PC-3 (cell line): ENCODE measurements at places on chromosomes 2 and 18.

- no peak overlapping the region for H3K4me3 ChIP-seq
- DNase-seq, result no peak
- no peaks in the 10 kb centered on the region for H3K27me3 ChIP-seq
- no peak overlapping the region for H3K27ac ChIP-seq
- no peaks in the 10 kb centered on the region for H3K4me1 ChIP-seq
Measured at GRCh38 chr2:230043461-230043860, 25.3 kb downstream of the SLC16A14 start.

- no peaks in the 10 kb centered on the region for H3K36me3 ChIP-seq
- no peaks in the 10 kb centered on the region for H3K27me3 ChIP-seq
- DNase-seq, result no peak
- no peak overlapping the region for H3K27ac ChIP-seq
- no peak overlapping the region for H3K4me3 ChIP-seq
Measured at GRCh38 chr2:188132385-188132784, 159.3 kb upstream of the GULP1 start.

- H3K4me3 ChIP-seq, result no peak overlapping the region
- H3K27me3 ChIP-seq, result no peaks in the 10 kb centered on the region
- H3K4me1 ChIP-seq, result no peaks in the 10 kb centered on the region
- no peak for DNase-seq
- no peak overlapping the region for H3K27ac ChIP-seq
Measured at GRCh38 chr18:30501594-30501993, 540.9 kb downstream of the DSC3 start.

DNA sequence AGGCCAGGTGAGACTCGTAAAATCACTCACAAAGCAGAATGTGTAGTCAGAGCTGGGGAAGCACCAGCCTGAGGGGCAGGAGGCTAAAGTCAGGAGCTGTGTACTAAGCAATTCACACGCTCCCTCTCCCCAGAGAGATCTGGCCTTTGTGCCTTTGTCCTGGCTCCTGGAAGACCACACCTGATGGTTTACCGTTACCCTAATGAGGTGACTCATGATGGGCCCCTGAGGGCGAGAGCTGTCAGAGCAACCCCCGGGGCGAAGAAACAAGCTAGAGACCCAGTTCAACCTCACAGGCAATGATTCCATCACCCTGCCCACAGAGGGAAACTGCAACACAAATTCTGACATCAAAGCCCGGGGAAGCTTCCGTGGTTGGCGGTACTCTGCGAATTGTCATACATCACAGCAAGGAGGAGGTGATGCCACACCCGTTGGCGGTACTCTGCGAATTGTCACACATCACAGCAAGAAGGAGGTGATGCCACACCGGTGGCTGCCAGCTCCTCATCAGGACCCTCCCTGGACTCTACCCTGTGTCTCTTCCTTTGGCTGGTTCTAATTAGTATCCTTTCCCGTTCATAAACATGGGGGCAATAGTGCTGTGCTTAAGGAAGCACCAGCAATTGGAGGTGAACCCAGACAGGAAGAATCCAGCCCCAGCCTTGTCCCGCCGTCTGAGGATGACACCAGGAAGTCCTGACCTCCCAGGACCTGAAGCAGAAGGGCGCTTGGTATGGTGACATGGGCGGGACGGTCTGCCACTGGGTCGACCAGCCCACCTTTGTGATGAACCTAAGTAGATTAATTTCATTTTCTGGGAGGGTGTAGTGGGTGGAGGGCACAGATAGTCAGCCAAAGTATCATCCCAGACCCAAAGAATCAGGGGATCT is 30.5 kb downstream of the B3GNT7 start:
- peaks cover 6% of the 10 kb centered on the region; the same call in 1 of the 2 replicates for H3K4me1 ChIP-seq
- no peaks in the 10 kb centered on the region for H3K27me3 ChIP-seq
- H3K4me3 ChIP-seq, result no peak overlapping the region
- peak; percentile 34 for DNase-seq

DNA sequence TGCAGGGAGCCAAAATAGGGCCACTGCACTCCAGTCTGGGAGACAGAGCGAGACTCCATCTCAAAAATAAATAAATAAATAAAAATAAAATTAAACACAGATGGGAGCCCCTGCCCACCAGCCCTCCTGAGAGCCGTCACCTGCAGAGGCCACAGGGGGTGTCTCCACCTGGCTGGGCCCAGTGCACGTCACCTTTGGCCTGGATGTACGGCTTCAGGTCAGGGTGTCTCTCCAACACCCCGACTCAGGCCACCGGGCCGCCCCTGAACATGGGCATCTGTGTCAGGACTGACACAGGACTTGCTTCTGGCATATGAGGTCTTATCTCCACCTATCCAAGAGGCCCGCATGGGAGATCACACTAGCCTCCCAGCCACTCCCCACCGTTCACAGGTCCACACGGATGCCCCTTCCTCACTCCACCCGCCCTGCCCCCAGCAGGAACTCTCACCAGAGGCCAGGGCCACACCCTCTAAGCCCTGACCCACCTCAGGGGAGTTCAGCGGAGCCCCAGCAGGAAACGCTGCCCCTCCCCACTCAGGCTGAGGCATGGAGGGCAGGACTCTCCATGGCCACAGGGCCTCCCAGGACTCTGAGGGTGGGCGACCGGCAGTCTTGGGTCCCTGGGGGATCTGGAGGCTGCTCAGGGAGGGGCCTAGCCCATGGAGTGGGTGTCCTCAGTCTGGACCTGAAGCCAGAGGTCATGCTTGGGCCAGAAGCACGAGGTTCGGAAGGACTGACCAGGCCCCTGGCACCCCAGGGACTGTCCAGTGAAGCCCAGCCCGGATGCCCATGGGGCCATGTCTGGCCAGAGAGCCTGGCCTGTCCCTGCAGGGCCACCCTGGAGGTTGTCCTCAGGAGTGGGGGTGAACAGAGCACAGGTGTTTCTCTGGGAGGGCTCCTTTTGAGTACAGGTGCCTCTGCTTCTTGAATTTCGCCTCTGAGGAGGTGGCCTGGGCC is 1.6 kb upstream of the CROCC2 start:
- H3K4me1 ChIP-seq, result no peaks in the 10 kb centered on the region
- H3K4me3 ChIP-seq, result no peak overlapping the region
- H3K27me3 ChIP-seq, result no peaks in the 10 kb centered on the region
- H3K36me3 ChIP-seq, result no peaks in the 10 kb centered on the region
- no peak for DNase-seq

DNA sequence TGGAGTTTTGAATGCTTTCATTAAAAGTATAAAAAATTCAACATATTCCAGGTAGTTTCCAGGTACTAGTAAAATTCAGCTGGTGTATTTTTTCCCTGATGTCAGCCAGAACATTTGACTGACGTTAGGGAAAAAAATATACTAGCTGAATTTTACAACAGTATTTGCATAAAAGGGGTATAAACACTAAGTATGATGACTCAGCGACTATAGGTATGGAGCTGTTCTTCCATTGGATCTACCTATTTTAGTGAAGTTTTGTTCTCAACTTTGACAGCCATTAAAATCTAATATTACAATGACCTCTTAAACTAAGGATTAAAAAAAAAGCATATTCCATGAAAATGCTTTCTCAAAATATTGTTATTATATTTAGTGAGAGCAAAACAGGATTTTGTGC is 155.9 kb downstream of the FSHR start:
- H3K36me3 ChIP-seq, result no peaks in the 10 kb centered on the region
- no peak overlapping the region for H3K4me3 ChIP-seq
- no peak overlapping the region for H3K27ac ChIP-seq
- DNase-seq, result no peak
- H3K27me3 ChIP-seq, result no peaks in the 10 kb centered on the region
- H3K4me1 ChIP-seq, result no peaks in the 10 kb centered on the region

- H3K4me3 ChIP-seq, result no peak overlapping the region
- no peaks in the 10 kb centered on the region for H3K36me3 ChIP-seq
- H3K27me3 ChIP-seq, result no peaks in the 10 kb centered on the region
- peaks cover 9% of the 10 kb centered on the region for H3K4me1 ChIP-seq
Measured at GRCh38 chr2:169771021-169771420, 27.6 kb upstream of the SSB start.

DNA sequence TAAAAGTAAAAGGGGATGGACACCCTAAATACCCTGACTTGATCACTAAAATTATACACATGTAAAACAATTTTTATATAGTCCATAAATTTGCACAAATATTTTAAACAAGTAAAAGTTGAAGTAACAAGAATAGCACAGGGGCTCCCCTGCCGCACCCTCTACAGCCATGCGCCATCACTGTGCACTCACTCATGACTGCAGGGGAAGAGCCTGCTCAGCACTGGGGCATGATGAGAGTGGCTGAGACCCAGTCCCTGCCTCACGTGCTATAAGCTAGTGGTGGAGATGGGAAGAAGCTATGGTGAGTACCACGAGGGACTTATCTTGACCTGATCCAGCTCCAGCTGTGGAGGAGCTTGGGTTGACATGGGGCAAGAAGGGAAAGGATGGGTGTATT is 46.9 kb upstream of the MYO1B start:
- peaks cover 22% of the 10 kb centered on the region for H3K4me1 ChIP-seq
- H3K36me3 ChIP-seq, result no peaks in the 10 kb centered on the region
- H3K27me3 ChIP-seq, result no peaks in the 10 kb centered on the region
- no peak overlapping the region for H3K4me3 ChIP-seq

DNA sequence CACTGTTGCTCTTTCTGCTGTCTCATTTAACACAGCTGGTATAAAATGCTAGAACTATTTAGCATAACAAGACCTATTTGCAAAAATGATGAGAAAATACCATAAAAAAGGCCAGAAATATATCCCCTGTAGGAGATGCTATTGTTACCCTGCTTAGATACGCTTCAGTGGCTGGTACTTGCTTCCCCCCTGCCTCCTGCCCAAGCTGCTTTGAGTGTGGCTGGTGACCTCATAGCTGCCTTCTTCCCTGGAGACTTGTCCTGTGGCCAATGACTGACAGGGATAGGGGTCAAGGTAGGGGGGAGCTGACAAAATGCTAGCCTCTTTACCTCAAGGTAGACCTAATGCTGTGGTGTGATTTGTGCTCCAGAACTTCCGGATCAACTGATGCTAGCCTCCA is 150.2 kb upstream of the ZEB2 start:
- DNase-seq, result no peak
- H3K27ac ChIP-seq, result no peak overlapping the region
- peaks cover 28% of the 10 kb centered on the region for H3K4me1 ChIP-seq

DNA sequence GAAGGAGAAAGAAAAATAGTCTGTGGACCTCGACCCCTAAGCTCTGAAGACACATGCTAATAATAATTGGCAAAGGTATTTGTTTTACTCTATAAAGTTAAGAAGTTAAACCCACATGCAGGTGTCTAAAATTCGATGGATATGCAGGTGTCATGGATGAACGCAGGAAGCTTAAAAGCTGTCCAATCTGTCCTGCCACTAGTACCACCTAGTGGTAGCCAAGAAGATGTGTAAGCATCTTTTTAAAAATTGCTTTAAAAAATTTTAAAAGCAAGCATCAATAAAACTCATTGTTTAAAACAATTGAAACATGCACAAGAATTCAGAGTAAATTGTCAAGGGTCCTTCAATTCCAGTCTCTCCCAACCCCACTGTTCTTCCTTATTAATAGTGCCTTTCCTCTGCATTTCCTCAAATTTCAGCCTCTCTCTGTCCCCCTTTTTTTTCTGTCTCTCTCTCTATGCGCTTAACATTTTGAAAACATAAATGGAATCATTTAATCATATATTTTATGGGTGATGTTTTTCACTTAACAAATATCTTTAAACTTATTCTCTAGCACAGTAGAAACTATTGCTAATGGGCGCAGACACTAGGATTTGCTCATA is 30.6 kb upstream of the PPP3R1 start:
- no peak overlapping the region for H3K27ac ChIP-seq
- H3K27me3 ChIP-seq, result no peaks in the 10 kb centered on the region
- peaks cover 21% of the 10 kb centered on the region for H3K4me1 ChIP-seq
- no peak overlapping the region for H3K4me3 ChIP-seq

DNA sequence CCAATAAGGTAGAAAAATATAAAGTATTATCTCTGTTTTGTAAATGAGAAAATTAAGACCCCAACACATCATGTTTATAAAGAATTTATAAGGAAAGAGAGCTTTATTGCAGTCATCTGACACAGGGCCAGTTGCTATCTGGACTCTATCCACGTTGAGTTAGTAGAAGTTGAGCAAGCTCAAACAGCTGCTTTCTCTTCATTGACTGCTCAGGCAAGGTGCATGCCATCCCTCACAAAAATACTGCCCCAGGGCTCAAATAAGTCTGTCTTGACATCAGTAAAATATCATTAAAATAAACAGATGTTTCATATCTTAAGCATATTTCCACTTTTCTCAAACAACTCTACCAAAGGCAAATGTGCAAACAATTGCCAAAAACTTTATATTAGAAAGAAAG is 14.8 kb downstream of the COL5A2 start:
- peak; percentile 70 for DNase-seq
- no peaks in the 10 kb centered on the region for H3K27me3 ChIP-seq

- H3K27me3 ChIP-seq, result no peaks in the 10 kb centered on the region
- peaks cover 14% of the 10 kb centered on the region for H3K4me1 ChIP-seq
- no peak overlapping the region for H3K4me3 ChIP-seq
- DNase-seq, result no peak
- no peak overlapping the region for H3K27ac ChIP-seq
- H3K36me3 ChIP-seq, result no peaks in the 10 kb centered on the region
Measured at GRCh38 chr18:73778032-73778359, 369.6 kb downstream of the FBXO15 start.

DNA sequence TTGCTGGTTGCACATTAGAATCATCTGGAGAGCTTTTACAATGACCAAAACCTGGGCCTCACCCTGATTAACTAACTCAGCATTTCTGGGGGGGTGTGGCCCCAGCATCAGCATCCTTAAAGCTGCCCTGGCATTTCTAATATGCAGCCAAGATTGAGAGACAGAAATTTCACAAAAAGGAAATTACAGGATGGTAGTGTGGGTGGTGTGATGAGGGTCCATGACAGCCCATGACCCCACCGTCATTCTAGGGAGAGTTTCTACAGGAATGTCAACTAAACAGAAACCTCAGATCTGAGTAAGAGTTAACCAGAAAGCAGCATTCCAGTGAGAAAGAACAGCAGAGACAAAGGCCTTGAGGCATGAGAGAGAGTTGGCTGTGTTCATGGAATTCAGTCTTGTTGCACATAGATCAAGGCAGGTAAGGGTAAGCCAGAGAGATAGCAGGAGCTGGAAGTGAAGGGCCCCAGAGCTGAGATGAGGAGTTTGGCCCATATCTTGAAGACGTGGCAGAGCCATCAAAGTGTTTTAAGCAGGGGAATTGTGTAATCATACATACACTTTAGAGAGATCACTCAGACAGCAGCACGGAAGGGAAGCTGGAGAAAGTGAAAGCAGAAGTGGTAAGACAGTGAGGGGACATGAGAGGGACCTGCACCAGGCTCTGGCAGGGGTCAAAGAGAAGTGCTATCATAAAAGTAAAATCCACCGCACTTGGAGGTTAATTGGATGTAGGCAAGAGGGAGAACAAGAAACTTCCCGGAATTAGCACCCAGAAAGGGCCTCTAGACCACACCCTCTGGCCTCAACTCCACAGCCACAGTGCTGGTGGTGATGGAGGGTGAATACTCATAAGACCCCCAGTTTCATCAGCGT is 7.8 kb upstream of the TRABD2A start:
- H3K4me3 ChIP-seq, result no peak overlapping the region
- H3K4me1 ChIP-seq, result no peaks in the 10 kb centered on the region
- no peak for DNase-seq
- H3K36me3 ChIP-seq, result no peaks in the 10 kb centered on the region
- H3K27ac ChIP-seq, result no peak overlapping the region
